ENCODE measurements at places on chromosomes 3 and 15. TPM values are rescaled to one million over a fixed set of nuclear protein-coding genes. Genes with fewer than 3 reads are reported as not detected.
A peak's percentile ranks its signal among the peaks of the same experiment; 100 is the strongest.

CERS3 gene
- 1.3 TPM for total RNA-seq

- no peak for DNase-seq
These were observed 105.2 kb downstream of the XXYLT1 start for GRCh38 chr3:195165790-195166189.

DNA sequence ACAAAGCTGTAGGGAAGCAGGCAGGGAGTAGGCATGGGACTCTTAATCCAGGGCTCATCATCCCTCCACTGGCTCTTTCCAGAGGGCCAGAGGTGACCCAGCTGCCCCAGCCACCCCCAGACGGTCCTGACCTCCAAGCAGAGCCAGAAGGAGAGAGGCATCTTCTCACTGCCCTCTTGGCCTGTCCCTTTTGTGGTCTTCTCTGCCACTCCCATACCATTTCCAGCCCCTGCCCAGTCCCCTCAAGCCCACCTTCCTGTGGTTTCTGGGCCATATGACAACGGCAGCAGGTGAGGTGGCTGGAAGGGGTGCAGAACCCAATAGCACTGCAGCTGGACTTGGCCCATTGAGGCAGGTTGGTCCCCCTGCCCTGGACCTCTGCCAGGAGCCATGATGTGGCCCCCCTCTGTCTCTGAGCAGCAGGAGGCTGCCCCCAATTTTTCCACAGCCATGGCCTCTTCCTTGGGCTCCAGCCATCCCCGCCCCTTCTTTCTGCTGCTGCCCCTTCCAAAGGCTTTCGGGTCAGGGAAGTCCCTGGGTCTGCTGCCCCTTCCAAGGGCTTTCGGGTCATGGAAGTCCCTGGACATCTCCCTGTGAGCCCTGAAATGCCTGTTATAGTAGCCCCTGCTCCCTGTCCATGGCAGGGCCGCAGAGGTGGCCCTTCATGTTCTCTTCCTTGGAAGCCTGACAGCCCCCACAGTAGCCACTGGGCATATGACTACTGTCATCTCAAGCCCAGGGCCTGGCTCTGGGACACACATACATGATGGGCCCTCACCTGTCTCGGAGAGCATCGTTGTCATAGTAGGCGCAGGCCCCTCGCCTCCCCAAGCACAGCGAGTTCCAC, 39.5 kb upstream of the RAB6B start:
- DNase-seq, result no peak

- DNase-seq, result no peak
These were observed 127.2 kb upstream of the SYNPR start for GRCh38 chr3:63150880-63151279.

SNX33 gene
- total RNA-seq, result 0.82 TPM

CILP gene
- 0.31 TPM for total RNA-seq

GRIP2 gene
- total RNA-seq, result not detected

GRCh38 chr15:56913670-56914069, 4.8 kb upstream of the TCF12 start:
- DNase-seq, result no peak

GRCh38 chr3:152176241-152176640, 92.5 kb upstream of the MBNL1 start:
- DNase-seq, result no peak

- no peak for DNase-seq
These were observed 4.8 kb upstream of the PCSK6 start for GRCh38 chr15:101494251-101494796.

DNA sequence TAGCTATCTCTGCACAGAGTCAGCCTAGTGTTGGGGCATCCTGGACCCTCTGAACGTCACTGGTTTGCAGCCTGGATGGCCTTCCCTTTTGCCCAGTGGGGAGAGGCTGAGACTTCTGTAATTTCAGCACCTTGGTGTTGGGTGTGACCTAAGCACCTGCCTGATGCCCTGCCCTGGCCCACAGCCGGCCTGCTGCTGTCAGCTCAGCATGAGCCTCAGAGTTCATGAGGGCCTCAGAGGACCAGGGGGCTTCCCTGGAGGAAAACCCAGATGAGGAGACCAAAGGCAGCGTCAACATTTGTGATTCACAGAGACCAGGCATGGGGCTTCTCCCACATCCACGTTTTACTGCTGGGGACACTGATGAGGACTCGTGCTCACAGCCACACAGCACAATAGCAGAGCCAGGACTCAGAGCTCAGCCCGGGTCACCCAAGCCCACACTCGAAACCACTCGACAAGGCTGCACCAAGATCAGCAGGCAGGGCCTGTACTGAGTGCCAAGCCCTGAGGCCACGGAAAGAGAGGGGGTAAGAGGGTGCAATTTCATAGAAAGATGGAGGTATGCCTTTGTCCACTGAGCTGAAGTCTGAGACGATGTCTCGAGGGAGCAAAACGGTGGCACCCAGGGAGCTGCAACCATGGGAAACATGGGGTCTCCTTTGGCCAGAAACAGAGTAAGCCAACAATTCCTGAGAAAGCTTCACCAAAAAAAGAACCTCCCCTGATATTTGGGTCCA, 9.9 kb upstream of the GP9 start:
- no peak for DNase-seq

LRRC34 gene
- 0.52 TPM for total RNA-seq

TMCO5A gene
- total RNA-seq, result not detected

DNA sequence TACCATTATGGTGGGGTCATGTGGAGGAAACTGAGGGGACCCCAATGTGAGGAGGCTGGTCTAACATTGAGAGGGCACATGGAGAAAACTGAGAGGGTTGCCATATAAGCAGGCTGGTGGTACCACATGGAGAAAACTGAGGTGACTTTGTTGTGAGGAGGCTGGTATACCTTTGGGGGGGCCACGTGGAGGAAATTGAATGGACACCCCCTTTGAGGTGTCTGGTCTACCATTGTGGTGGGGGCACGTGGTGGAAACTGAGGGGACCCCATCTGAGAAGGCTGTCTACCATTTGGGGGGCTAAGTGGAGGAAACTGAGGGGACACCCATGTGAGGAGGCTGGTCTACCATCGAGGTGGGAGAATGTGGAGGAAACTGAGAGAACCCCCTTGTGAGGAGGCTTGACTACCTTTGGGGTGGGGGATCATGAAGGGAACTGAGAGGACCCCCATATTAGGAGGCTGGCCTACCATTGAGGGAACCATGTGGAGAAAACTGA, 163.8 kb downstream of the FBLN2 start:
- DNase-seq, result no peak

NANOGP8 gene
- not detected for total RNA-seq

DNA sequence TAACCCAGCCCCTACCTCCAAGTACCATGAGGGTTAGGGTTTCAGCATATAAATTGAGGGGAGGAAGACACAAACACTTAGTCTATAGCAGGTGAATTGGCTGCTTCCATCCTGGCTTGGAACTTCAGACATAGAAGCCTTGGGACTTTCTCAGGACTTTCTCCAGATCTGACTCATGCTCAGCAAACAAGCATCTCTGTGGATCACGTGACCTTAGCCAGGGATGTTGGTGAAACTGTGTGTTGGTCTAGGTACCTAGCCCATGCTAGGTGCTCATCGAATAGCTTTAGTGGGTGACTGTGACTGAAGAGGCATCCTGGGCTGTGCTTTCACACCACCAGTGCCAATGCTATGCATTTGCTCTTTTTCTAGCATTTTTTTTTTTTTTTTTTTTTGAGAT, 58.9 kb downstream of the CD47 start:
- DNase-seq, result no peak

DNA sequence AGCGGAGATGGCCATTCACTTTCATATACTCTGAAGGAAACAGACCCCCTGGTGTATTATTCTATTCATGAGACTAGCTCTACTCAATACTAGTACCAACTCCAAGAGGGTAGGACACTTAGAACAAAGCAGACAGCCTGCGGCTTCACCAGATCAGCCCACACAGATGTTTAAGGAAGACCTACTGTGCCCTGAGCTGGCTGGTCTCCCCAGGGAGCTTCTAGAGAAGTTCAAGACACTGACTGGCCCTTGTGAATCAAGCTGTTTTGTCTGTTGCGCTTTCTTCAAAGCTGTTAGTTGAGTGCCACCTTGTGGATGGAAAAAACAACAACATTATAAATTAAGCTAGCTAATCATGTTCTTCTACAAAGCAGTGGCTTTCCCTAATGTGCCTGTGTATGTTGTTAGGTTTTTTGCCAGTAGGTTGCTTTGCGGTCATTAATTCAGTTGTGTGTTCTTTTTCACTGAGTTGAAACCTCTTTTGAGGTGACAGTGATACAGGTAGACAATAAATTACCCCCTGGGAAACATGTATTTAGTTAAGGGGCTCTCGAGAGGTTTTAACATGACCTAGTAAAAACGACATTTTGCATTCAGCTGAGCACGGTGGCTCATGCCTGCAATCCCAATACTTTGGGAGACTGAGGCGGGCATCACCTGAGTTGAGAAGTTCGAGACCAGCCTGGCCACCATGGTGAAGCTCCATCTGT, 64.2 kb upstream of the MYZAP start:
- peak; percentile 60 for DNase-seq

DNA sequence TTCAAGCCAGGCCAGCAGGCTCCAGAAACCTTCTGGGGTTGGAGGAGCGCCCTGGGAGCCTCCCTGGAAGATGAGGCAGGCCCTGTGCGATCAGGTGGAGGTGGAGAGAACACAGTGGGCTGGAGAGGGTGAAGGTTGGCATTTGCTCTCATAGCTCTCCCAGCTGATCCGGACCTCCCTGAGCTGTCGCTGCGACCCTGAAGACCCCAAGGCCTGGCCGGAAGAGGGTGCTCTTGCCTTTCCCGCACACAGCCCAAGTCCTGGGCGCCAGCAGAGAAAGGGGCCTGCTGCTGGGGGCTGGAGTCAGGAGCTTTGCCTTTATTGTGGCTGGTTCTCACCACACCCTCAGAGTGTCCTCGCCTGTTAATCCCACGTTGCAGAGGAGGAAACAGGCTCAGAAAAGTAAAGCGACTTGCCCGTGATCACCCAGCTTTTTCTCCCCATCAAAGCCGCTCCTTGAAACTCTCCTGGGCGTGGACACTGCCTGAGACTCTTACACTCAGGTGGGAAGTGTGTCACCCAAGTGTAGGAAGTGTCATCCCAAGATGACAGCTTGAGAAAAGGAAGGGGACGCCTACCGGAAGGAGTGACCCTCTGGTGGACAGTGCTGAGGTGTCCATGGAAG, 8.6 kb upstream of the RPL29 start:
- no peak for DNase-seq

XIRP1 gene
- total RNA-seq, result not detected

DNA sequence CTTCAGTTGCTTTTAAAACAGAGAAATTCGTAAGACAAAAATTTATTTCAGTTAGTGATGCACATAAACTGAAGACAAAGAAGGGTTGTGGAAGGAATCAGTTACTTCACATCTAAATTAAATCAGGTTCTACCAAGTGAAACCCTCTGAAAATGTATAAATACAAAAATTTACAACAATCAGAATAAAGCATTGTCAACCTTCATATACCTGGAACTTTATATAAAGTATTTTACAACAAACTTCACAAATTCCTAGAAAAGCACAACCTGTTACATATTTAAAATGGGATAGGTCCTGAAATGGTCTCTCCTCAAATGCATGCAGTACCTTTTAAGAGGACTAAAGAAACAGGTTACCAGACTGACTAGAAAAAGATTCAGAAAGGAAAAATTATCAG, 26.9 kb downstream of the ATOSA start:
- no peak for DNase-seq

- no peak for DNase-seq
These were observed 3.2 kb downstream of the DVL3 start for GRCh38 chr3:184158404-184158803.

GRCh38 chr15:84654689-84655453, 788 bp upstream of the WDR73 start:
- peak; percentile 66 for DNase-seq

HERC2 gene
- 36.0 TPM for total RNA-seq

GRCh38 chr15:75713338-75713895, 769 bp upstream of the CSPG4 start:
- no peak for DNase-seq

DNA sequence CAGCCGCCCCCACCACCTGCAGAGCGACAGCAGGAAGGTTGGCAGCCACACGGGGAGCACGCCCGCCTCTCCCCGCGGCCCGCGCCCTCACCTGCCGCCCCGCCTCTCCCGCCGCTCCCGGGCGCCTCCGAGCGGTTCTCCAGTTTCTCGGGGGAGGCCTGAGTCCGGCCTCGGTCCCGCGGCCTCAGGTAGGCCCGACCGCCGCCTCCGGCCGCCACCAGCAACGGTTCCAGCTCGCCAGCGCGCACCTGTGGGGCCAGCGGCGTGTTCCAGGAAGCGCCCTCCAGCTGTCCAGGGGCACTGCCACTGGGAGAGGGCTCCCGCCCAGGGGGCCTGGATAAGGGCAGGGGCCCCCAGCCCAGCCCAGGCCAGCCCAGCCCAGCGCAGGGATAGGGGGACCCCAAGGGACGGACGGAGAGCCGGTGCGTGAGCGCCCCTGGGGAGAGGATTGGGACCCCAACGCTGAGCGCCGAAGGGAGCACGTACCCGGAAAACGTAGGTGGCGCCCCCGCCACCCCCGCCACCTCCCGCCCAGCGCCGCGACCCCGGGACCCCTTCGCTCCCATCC, 2.2 kb downstream of the LTK start:
- no peak for DNase-seq

DNA sequence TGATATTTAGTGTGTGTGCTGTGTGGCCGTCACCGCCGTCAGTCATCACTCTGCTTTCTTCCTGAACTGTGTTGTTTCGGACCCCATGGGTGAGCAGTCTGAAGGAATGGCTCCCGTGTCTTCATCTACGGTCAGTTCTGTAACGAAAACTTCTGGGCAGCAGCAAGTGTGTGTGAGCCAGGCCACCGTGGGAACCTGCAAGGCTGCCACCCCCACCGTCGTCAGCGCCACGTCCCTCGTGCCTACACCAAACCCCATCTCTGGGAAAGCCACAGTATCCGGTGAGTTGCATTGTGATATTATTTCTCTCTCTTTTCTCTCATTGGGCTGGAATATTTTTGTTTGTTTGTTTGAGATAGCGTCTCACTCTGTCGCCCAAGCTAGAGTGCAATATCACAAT, 34.7 kb downstream of the MAP6D1 start:
- no peak for DNase-seq

DNA sequence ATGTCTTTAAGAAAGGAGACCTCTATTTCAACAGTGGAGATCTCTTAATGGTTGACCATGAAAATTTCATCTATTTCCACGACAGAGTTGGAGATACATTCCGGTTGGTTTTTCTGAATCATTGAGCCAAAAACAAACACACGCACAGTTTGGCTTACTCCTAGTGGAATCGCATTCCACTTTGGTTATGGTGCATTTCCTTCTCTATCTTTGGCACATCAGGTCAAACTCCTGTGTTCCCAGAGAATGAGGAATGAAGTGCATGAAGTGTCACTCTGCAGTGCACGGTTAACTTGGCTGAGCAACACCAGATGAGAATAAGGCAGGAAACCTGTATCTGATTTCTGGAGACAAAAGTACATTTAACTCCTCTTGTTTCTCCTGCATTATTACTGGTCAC, 38.5 kb downstream of the HDC start:
- no peak for DNase-seq

RGMA gene
- total RNA-seq, result not detected
